ENCODE measurements at places on chromosomes 1 and 21.

- no peak overlapping the region for H3K4me3 ChIP-seq
- no peak overlapping the region for H3K27ac ChIP-seq
- H3K27me3 ChIP-seq: no peaks in the 10 kb centered on the region
- DNase-seq: peak; percentile 62
- no peaks in the 10 kb centered on the region for H3K4me1 ChIP-seq
These were observed 37.3 kb downstream of the CHAF1B start for GRCh38 chr21:36422279-36423098.

DNA sequence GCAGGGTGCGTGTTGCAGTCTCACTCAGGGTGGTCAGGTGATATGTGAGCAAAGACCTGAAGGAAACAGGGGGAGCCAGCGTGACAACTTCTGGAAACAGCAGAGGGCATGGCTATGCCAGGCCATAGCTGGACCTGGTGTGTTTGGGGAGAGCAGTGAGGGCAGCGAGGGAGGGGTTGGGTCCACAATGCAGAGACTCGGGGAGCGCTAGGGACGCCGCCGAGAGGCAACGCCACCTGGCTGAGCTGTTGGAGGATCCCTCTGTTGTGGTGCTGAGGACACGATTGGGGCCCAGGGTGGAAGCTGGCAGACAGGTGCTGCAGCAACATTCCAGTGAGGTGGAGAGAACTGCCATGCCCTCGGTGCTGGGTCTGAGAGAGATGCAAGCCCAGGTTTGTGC is 26.6 kb upstream of the LSS start:
- H3K36me3 ChIP-seq: peaks cover 30% of the 10 kb centered on the region
- H3K27ac ChIP-seq: no peak overlapping the region
- H3K27me3 ChIP-seq: no peaks in the 10 kb centered on the region
- H3K4me3 ChIP-seq: no peak overlapping the region
- DNase-seq: no peak
- peaks cover 4% of the 10 kb centered on the region for H3K4me1 ChIP-seq

- peaks cover 4% of the 10 kb centered on the region for H3K4me1 ChIP-seq
- H3K4me3 ChIP-seq: peak overlapping the region; percentile 35
- no peak overlapping the region for H3K27ac ChIP-seq
- no peaks in the 10 kb centered on the region for H3K36me3 ChIP-seq
- DNase-seq: no peak
- H3K27me3 ChIP-seq: peaks cover 19% of the 10 kb centered on the region
These were observed 534 bp downstream of the KCNH1 start for GRCh38 chr1:211133393-211133835.

DNA sequence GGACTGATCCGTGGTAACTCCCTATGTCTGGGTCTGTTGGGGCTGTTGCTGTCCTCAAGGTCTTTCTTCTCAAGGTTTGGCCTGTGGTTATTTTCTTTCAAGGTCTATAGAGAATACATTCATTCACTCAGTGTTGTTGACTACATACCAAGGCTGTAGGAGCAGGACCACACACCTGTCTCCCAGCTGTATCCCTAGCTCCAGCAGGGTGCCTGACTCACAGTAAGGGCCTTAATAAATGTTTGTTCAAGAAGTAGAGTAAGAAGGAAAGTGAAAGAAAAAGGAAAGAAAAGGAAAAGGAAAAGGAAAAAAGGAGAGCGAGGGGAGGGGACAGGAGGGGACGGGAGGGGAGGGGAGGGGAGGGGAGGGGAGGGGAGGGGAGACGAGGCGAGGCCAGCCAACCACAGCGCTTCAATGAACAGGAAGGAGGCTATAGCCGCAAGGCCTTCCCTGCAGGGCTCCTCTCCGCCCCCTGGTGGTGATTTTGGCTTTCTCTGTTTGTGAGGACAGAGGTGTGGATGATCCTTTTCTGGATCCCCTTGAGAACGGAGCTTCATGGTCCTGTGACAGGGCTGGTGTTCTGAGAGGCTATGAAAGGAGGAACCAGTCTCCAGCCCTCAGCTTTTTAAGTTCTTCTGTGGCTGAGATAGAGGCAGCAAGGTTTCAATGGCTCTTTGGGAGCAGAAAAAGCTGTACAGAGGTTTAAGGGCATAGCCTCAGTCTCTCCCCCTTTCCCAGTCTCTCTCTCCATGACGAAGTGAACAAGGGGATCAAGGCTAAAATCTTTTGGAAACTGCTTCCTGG is 30.6 kb upstream of the LCE5A start:
- peak; percentile 66 for DNase-seq
- H3K4me3 ChIP-seq: no peak overlapping the region

- no peaks in the 10 kb centered on the region for H3K27me3 ChIP-seq
- peaks cover 7% of the 10 kb centered on the region for H3K4me1 ChIP-seq
- no peak overlapping the region for H3K27ac ChIP-seq
- no peak overlapping the region for H3K4me3 ChIP-seq
- H3K36me3 ChIP-seq: no peaks in the 10 kb centered on the region
These were observed 33.3 kb upstream of the CD1D start for GRCh38 chr1:158147401-158147800.

DNA sequence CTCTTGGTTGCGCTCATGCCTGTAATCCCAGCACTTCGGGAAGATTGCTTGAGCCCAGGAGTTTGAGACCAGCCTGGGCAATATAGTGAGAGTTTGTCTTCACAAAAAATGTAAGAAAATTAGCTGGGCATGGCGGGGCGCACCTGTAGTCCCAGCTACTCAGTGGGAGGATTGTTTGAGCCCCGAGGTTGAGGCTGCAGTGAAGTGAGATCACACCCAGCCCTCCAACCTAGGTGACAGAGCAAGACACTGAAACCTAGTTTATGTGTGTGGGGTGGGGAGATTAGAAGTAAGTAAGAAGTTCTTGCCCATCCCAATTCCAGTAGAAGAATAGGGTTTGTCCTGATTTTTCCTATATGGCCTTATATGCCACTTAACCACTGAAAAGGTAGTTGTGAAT is 2.0 kb downstream of the RPL5 start:
- no peak for DNase-seq
- H3K36me3 ChIP-seq: no peaks in the 10 kb centered on the region
- H3K27me3 ChIP-seq: no peaks in the 10 kb centered on the region
- peak overlapping the region; percentile 83 for H3K4me3 ChIP-seq
- H3K27ac ChIP-seq: no peak overlapping the region

DNA sequence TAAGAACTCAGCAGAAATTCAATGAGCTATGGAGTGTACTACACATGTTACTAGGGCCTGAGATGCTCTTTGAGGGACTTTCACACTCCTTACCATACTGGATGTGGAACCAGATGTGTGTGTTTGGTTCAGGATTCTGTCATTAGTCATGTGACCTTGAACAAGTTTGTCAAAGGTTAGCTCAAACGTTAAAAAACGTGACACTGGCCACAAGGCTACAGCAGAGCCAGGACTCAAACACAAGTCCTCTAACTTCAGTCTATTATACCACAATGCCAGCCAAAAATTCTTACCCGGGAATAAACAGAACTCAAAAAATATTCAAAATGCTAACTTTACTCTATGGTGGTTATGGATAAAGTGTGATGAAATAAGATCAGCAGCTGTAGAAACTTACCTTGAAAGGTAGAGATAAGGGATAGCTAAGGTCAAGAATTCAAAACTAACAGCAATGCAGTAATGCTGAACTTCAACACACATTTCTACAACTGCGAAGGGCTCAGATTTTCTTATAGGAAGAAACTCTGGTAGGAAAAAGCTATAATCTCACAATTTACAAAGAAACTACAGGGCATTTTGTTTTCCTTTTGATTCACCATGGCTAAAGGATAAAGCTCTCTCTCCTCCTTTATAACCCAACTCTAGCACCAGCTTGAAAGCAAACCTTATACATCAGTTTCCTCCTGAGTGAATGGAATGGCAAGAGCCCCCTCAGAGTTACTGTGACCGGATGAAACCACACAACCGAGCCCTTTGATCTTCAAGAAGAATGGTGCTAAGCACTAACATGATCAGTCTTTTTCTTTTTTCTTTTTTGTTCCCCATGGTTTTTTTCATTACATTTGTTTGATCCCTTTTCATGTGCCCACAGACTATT is 233.9 kb downstream of the SLC45A1 start:
- no peaks in the 10 kb centered on the region for H3K27me3 ChIP-seq
- DNase-seq: no peak
- H3K27ac ChIP-seq: no peak overlapping the region
- no peak overlapping the region for H3K4me3 ChIP-seq

DNA sequence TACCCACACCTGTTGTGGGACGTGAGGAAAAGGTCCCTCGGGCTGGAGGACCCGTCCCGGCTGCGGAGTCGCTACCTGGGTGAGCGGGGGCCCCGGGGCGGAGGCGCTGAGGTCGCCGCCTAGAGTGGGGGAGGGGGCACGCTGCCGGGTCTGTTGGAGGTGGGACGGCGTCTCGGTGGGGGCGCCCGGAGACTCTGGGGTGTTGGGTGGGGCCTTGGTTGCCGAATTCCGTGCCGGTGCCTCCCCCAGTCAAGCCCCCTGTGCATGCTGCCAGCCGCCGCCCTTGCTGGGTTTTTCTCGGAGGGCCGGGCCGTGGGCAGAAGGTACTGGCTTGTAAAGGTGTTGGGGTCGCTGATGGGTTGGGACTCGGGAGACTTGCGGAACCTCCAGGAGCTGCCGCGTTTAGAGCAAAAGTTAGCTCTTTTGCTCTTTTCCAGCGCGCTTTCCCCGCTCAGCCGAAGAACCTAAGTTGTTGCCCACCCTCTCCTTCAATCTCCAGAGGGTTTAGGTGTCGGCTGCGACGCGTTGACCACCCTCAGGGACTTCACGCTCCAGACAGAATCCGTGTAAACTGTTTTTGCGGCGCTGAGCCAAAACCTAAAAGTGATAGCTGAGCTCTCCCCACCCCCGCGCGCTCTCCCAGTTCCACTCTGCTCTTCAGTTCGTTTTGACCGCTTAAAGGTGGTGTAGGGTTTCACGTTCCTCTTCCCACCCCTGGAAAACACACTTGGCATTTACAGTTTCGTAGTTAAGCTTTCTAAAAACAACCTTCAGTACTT is at the start of gene MPC2:
Gene MPC2 (minus strand): TSS at position 143 of the 779 bp plus-strand sequence. CDS start 1,231 bp downstream, outside the sequence.
- DNase-seq: peak; percentile 82
- H3K4me3 ChIP-seq: peak within 1 kb of the TSS; percentile 86
- H3K4me1 ChIP-seq: no peaks in the 10 kb centered on the region
- no peaks in the 10 kb centered on the region for H3K27me3 ChIP-seq
- H3K36me3 ChIP-seq: no peaks in the 10 kb centered on the region
- peak within 1 kb of the TSS; percentile 98 for H3K27ac ChIP-seq

DNA sequence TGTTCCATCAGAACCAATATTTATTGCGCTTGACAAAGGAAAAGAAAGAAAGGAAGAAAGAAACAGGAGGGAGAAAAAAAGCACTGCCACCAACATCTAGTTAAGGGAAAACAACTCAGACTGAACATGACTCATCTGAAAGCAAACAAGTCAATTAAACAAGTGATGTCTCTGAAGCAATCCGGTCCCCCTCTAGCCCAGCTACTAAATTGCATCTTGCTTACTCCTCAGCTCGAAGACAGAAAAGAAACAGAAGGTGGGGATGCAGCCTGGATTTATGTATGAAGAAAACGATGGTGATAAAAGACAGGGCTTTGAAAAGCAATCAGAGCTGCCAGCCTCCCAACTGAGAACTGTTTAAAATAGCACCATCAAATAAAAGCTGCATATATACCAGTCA is 188.2 kb downstream of the OMA1 start:
- H3K36me3 ChIP-seq: no peaks in the 10 kb centered on the region
- no peak overlapping the region for H3K27ac ChIP-seq
- H3K27me3 ChIP-seq: no peaks in the 10 kb centered on the region
- no peaks in the 10 kb centered on the region for H3K4me1 ChIP-seq
- no peak overlapping the region for H3K4me3 ChIP-seq
- DNase-seq: no peak

DNA sequence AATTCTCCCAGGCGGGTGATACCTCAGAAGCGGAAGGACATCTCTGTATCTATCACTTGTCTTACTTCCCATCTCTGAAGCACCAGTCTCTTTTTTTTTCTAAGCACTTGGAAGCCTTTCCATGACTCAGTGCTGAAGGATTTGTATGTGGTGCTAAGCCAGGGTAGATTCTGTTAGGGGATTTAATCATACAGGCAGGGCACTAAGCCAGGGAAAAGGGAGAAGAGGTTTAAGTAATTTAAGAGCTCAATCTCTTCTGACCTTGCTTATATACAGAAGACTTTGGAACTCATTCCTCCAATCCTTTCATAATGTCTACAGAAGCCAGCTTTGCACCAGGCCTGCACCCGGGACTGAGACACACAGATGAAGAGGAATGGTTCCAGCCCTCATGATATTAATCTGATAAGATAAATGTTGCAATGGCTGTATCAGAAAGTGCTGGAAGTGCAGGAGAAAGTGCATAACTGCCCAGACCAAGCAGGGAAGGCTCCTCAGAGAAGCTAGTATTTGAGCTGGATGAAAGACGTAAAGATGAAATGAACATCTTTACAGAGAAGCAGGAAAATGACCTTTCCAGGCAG is 11.0 kb downstream of the FAM163A start:
- H3K27me3 ChIP-seq: no peaks in the 10 kb centered on the region
- no peak overlapping the region for H3K4me3 ChIP-seq
- H3K4me1 ChIP-seq: no peaks in the 10 kb centered on the region
- no peak overlapping the region for H3K27ac ChIP-seq

DNA sequence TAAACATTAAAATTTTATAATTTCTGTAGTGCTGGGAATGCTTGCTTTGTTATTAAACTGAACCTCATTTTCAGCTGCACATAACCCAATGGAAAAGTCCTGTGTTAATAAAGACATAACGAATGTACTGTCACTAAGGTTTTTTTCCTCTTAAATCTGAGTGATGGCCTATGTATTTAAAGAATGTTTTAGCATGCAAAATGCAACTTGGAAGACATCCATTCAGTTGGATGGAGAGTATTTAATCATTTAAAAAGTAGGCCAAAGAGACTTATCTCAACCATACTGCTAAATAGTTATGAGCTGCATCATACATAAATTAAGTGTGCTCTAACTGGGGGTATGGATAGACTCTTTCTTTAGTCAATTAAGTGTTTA is 48.5 kb downstream of the RWDD3 start:
- no peak for DNase-seq
- H3K4me3 ChIP-seq: no peak overlapping the region
- H3K27me3 ChIP-seq: no peaks in the 10 kb centered on the region
- H3K36me3 ChIP-seq: no peaks in the 10 kb centered on the region

GRCh38 chr21:46219591-46220239 is 8.9 kb downstream of the LSS start:
- H3K27ac ChIP-seq: no peak overlapping the region
- H3K27me3 ChIP-seq: no peaks in the 10 kb centered on the region
- DNase-seq: no peak
- no peak overlapping the region for H3K4me3 ChIP-seq

DNA sequence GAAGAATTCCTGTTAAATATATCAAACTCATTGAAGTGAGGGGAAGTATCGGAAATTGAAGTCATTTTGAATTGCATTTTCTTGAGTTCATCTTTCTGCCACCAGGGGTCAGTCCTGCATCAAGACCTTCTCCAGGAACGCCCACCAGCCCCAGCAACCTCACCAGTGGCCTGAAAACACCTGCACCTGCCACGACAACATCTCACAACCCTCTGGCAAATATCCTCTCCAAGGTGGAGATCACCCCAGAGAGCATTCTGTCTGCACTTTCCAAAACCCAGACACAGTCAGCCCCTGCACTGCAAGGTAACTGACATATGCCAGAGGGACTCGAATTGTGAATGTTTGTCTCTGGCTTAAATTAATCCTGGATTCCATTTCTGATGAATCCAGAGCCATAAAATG is 22.8 kb upstream of the TARS2 start:
- no peaks in the 10 kb centered on the region for H3K27me3 ChIP-seq
- peak; percentile 71 for DNase-seq
- no peaks in the 10 kb centered on the region for H3K4me1 ChIP-seq
- no peak overlapping the region for H3K27ac ChIP-seq
- H3K36me3 ChIP-seq: peaks cover 4% of the 10 kb centered on the region
